Neural crest cell (in vitro differentiated cells): ENCODE measurements at places on chromosomes 11 and 22. TPM values are rescaled to one million over a fixed set of nuclear protein-coding genes. Genes with fewer than 3 reads are reported as not detected.

- no peak for DNase-seq
These were observed 1.1 kb upstream of the IFITM10 start for GRCh38 chr11:1751531-1751921.

DNA sequence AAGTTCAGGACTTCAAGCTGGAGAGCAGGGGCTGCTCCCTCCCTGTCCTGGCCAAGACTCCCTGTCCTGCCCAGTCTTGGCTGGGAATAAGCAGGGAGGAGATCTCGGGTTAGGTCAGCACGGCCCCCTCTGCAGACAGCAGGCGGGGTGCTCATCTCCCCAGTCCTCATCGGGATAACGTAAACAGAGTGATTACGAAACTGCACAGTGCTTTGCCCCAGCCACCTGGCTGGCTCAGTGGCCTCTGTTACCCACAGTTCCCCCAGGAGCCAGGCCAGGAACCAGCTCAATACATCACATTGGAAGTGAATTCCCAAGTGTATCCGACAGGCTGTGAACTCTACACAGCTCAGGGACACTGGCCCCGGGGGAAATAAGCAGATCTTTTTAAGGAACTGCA is 42.7 kb upstream of the KCNJ11 start:
- no peak for DNase-seq

DNA sequence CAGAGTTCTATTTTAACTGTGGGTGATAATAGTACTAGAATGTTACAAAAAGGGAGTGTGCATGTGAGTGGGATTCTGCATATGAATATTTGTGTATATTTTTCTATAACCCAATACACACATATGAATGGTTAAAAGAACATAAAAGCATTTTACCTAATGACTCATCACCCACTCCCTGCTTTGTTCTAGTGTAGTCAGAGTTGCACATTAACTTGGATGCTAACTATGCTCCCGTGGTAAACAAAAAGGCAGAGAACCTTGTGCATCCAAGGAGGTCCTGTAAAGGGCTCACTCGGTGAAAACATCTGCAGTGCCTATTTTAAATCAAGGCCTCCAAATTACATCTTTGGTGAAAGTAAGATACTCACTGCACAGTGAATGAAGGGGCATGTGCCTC is 1289.4 kb downstream of the LRRC4C start:
- DNase-seq = no peak

The LRP5 gene
- total RNA-seq = 43.4 and 44.3 TPM in 2 replicates

- DNase-seq = no peak
These were observed 49.9 kb downstream of the KIAA1671 start for GRCh38 chr22:25002241-25002985.

DNA sequence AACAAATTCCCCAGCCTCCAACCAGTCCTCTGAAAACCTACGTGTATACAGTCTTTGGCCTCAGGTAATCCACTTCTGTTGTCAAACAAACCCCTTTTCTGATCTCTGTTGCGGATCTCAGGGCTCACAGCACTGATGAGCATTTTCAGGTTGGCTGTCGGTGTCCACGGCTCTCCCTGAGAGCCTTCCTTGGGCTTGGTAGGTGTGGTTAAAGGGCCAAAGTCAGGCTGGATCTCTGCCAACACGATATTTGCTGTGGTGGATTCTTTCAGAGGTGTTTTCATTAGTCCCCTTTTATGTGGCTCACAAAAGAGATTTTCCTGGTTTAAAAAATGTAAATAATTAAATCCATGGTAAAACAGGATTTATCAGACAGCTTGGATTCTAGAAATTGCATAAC is 2.9 kb downstream of the E2F8 start:
- no peak for DNase-seq

The BRSK2 gene
- 59.9 and 72.5 TPM in 2 replicates for total RNA-seq

The ESAM gene
- total RNA-seq = 0.96 and 1.1 TPM in 2 replicates

The PATL1 gene
- total RNA-seq = 35.4 and 36.6 TPM in 2 replicates

The MFNG gene
- total RNA-seq = 3.2 and 4.7 TPM in 2 replicates

- no peak for DNase-seq
These were observed 1571.2 kb upstream of the RAG2 start for GRCh38 chr11:38169286-38169685.

DNA sequence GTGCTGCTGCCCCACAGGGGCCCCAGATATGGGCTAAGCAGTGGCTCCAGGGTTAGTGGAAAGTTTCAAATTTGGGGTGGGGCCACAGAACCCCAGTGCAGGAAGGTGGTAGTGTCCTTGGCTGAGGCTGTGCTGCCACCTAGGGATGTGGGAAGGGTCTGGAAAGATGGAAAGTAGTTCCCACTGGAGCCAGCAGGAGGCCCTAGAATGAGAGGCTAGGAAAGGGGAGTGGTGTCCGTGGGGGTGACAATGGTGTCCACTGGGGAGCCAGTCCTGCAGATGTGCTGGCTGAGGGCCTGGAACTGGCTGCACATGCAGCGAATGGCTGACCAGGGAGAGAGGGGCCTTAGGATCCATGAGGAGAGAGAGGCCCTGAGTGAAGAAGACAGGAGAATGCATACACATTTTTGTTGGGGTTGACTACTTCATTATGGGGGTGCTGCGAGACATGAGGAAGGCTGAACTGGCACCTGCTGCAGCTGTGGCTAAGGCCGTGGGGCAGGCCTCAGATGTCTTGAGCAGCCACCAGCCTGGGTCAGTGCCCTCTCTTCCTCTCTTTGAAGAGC is 21.1 kb downstream of the RFPL3 start:
- peak; percentile 54 for DNase-seq

- no peak for DNase-seq
These were observed 404 bp downstream of the DCHS1 start for GRCh38 chr11:6655020-6655789.

The TPBGL gene
- total RNA-seq = 0.19 and 0.27 TPM in 2 replicates

- no peak for DNase-seq
These were observed 98.7 kb downstream of the WNT7B start for GRCh38 chr22:45878051-45878781.

DNA sequence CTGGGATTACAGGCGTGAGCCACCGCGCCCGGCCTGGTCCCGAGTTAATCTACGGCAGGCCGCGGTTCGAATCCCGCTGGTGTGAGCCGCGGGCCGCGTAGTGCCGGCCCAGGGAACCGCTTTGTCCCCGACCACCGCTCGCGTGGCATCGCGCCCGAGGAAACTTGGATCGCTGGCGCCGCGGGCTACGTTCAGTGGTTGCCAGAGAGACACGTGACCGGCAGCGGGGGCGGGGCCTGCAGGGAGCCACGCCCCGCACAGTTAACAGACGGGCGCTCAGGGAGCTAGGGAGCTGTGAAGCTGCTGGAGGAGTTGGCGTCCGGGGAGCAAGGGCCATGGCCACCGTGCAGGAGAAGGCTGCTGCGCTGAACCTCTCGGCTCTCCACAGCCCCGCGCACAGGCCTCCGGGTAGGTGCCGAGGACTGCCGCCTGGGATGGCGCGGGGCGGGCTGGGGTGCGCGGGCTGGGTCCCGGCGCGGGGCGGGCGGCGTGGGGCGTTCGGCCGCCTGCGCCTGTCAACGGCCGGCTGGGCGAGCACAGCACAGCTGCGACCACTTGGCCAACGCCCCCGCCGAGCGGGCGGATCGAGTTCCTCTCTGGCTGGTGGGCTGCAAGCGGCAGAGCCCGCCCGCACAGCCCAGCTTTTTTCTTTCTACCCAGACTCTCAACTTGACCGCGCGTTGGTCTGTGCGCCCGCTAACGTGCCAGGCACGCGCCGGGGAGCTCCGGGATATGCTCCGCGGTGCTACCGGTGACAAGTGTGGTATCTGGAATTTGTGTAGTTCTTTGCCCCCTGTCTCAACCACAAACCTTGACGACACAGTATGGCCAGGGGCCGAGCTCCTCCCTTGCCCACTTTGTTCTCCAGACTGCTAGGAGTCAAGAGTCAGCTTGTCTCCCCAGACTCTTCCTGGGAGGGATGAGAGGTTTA is at the start of gene DEPDC7:
DEPDC7 (plus strand) TSS at position 258 of the 931 bp plus-strand sequence; CDS start at position 336, 78 bp downstream.
- peak; percentile 82 for DNase-seq

The TMEM191C gene
- 2.1 and 2.2 TPM in 2 replicates for total RNA-seq

The INPP5J gene
- 4.5 and 4.7 TPM in 2 replicates for total RNA-seq

DNA sequence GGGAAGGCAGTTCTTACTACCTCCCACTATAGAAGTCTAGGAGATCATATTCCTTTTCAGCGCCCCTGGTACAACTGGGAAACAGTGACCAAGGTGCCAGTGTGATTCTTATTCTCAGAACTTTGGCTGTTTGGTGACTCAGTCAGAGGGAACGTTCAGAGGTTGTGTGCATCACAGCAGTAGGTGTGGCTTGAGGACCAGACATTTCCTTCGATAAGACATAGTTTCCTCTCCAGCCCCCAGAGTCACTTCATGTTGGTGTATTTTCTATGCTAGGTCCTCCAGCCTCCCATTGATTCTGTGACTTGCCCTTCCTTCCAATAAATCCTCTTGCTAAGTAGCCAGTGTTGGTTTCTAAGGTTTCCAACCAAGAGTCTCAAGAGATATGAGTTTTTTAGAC is 171.9 kb upstream of the MPPED2 start:
- no peak for DNase-seq

The CRYAB gene
- not detected in 2 replicates for total RNA-seq

The TMPRSS13 gene
- total RNA-seq = 0.34 TPM in 1 of 2 replicates, not detected in the other

- DNase-seq = no peak
These were observed 26.7 kb downstream of the EIF3F start for GRCh38 chr11:8013833-8014232.

- peak; percentile 81 for DNase-seq
These were observed 224.0 kb upstream of the NARS2 start for GRCh38 chr11:78798663-78799062.

DNA sequence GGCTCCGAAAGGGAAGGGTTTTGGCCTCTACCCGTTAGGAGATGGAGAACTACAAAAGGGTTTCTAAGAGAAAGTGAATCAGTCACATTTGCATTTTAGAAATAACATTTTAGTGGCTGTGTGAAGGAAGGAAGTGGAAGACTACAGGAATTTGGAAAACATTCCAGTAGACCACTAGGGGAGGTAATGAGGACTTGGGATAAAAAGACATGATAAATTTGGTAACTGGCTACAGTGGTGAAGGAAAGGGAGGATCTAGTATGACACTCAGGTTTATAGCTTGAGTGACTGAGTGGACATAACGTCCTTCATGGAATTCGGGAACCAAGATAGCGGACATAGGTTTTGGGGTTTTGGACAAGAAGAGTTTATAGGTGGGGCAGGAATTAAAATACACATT is 7.0 kb upstream of the RRM1 start:
- no peak for DNase-seq

The MRGPRE gene
- not detected in 2 replicates for total RNA-seq

DNA sequence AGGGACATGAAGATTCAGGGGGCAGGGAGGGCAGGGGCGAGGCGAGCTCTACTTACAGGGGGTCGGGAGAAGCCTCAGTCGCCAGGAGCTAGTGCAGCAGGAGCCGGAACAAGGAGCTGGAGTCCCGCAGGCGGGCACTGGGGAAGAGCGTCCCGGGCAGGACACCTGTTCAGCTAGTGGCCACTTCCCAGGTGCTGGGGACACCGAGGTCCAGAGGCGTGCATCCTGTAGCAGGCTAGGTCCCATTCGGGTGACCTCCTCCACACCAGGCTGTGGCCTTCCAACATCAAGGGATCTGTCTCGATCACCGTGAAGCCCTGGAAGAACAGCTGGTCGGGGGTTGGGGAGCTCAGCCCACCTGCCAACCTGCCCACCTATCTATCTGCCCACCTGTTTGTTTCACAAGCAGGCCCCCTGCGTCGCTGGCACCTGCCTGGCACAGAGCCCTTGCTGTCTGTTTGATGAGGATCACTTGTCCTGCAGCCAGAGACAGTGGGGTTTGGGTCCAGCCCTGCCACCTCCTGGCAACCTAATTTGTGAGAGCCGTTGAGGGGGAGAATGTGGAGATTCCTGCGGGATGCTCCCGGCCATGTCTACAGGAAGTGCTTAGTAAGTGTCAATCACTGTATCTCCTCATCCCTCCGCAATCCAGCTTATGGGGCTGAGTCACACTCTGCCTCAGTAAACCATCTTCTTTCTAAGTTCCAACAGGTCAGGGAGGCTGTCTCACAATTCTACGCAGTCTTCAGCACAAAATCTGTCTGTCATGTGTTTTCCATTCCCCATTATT is 940.9 kb downstream of the BRD1 start:
- no peak for DNase-seq

DNA sequence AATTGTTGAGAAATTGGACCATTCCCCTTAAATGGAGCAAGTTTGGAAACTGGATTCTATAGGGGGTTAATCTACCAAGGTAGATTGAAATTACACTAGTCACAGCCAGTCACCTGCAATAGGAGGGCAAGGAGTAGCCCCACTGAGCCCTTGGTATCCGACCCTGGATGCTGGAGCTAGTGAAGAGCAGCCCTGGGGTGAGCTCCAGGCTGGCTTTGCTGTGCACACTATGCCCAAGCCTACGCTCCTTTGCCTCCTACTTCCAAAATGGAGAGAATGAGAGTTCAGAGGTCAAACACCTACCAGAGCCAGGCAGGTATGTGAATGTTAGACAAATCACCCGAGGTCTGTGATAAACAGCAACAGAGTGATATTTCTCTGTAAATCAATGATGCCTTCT is 23.7 kb downstream of the SNU13 start:
- DNase-seq = no peak

DNA sequence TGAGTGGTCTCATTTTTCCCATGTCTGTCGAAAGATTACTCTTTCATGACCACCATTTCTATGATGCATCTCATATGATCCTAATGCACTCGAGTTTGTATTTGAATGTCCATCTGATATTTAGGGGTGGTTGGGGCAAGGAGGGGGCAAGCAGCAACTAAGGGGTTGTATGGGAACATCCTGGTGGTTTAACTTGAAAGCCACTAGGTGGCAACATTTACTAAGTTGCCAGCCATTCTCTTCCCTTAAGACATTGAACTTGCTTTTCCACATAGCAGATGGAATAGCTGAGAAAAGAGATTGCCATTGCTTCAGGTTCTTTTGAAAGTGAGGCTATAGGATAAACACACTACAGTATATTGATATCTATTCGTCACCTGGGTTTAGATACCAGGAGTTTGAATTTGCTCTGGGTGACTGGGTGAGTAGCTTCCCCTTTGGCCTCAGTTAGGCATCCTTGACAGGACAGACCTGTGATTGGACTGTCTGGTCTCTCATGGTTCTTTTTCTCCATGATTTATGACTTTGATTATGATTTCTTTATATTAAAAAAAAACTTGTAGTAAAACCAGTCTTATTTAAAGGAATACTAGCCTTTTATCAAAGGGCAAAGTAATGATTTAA is 32.4 kb downstream of the NF2 start:
- DNase-seq = no peak

DNA sequence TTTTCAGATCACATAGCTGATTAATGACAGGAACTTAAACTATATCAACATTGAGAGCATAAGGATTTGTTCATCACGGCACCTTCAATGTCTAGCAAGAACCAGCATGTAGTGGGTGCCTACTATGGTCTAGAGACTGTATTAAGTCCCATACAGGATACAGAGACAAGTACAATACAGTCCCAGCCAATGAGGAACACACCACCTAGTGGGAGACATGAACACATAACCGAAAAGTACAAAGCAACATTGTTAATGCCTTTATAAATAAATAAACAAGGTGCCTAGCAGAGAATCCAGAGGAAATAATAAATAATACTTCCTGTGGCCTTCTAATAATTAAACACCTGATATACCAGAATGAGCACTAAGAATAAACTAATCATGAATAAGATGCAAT is 87.7 kb upstream of the OPCML start:
- no peak for DNase-seq

The TMEM191B gene
- total RNA-seq = 1.0 and 1.5 TPM in 2 replicates
